ENCODE measurements at places on chromosomes 12 and 14.

DNA sequence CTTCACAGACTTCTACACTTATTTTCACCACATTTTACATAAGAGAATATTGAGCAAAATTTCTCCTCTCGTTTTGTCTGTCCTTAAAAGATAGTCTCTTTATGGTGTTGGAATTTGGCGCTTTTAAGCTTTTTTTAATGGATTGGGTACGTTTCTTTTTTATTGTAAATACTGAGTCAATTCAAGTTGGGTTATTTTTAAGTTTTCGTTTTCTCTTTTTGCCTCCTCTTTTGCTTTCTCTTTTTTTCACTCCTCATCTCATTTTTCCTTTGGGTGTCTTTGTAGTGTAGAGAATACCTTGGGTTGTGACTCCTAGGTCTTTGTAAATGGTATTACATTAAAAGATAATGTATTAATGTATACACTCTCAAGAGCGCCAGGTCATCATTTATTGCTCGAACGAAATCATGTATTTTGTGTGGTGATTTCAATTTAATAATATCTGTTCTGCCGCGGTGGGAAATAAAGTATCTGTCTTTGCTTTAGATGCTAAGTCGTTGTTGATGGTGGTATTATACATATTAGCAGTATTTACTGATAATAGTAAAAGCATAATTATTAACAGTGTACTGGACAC, 845 bp downstream of the TMX1 start:
- DNase-seq, result no peak

- no peak for DNase-seq
Observed at GRCh38 chr14:100725587-100726387, 905 bp upstream of the DLK1 start.

DNA sequence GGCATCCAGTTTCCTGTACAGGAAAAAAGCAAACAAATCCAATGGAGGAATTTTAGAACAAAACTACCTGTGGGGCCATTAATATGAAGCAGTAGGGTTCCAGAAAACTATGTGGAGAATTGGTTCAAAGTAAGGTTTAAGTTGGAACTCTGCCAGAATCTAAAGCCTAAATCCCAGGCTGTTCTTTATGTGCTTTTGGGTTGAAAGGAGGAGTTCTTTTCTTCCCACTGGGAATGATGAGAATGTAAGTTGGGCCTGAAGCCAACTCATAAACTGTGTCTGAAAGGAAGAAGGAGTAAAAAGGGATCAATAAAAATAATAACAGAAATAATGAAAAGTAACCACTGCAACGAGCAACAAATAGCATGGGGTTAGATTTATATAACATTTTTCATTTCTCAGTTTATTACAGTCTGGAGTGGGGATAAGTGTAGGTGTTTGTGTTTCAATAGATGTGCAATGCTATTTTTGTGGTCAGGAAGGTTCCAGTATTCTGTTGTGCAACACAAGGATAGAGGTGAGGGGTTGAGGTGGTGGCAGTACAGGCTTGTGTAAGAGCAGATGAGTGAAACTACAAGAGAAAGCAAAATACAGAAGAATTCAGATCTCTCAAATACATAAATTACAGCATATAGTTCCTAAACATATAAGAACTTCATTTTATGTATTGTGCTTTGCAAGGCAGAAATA, 373.6 kb downstream of the EMP1 start:
- DNase-seq, result no peak

GRCh38 chr14:52879958-52880357, 70.9 kb downstream of the FERMT2 start:
- no peak for DNase-seq

DNA sequence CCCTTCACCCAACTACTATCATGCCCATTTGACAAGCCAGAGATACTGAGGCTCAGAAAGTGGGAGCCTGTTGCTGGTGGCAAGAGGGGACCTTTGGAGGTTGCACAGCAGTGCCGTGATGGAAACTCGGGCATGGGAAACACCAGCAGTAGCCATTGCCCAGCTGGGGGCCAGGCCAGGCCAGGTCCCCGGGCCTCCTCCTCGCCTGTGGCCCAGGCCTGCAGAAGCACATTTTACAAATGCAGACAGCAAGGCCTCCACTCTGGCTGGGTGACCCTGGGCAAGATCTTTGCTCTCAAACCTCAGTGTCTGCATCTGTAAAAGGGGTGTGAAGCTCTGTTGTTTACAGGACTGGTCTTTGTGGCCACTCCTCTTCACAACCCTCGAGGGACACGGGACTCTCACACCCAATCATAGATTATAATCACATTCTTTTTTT, 4.5 kb upstream of the SH2B3 start:
- no peak for DNase-seq

Data from C1 segment of cervical spinal cord (tissue), 14 donors.